Hippocampal formation (tissue), 2 donors: ENCODE measurements at places on chromosomes 3 and 15.

DNA sequence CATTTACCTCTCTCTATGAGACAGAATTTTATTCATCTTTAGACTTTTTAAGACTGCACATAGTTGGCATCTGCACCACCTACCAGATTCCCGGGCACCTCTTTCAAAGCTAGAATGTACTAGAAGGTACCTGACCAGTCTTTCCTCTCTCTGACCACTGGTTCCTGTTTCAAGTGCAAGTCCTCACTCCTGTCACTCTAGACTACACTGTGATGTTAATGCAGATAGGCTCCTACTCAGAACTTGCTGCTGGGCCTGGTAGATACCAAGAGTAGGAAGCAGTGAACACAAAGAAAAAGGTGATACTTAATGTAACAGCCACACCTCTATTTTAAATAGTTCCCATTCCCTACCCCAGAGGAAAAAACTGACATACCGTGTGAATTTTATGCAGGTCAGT is 8.1 kb upstream of the TCAIM start:
- no peak for DNase-seq

- DNase-seq, result no peak
These were observed 349 bp downstream of the PPIB start for GRCh38 chr15:64162478-64162868.

- DNase-seq, result no peak
These were observed 27.0 kb downstream of the ARL14 start for GRCh38 chr3:160703974-160704373.

DNA sequence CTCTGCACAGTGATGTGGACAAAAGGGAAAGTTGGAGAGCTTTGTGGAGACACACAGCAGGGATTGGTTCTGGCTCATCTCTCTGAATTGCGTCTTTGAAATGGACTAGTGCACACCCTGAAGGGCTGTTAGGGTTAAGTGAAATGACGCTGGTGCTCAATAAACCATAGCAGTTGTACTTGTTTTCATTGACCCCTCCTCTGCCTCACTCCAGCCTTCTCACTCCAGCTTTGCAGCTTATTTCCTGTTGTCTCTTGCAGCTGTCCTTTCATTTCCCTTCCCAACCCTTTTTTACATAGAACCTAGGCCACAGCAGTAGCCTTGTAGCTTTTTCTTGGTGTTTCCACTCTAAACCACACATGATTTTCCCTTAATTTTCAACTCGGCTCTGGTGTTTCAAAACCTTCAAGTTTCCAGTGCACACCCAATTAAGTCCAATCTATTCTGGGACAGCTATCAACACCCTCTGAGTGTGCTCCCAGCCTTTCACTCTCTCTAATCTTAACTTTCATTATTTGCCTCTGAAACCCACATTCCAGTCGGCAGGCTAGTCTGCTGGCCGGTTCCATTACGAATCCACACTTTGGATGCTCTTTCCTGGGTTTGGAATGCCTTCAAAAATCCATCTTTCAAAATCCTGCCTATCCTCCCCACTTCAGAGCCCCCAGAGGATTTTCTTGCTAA is 6.4 kb downstream of the C3orf52 start:
- no peak for DNase-seq

DNA sequence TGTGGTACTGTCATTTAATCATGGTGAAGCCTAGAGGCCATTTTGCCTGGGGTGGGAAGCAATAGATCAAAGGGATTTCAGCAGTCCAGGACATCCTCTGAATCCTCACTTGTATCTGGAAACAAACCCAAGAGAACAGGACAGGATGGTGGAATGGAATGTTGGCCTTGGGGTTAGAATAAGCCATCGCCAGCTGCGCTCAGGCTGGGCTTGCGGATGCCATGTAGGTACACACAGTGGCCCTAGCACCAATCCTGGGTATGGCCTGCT is 76.5 kb upstream of the ALDH1A3 start:
- DNase-seq, result no peak

GRCh38 chr3:182862159-182862860 is 69.0 kb downstream of the ATP11B start:
- DNase-seq, result no peak

GRCh38 chr3:157406394-157406793 is 30.3 kb upstream of the PTX3 start:
- no peak for DNase-seq

- no peak for DNase-seq
These were observed 45.7 kb upstream of the RAB6B start for GRCh38 chr3:133941415-133941821.

DNA sequence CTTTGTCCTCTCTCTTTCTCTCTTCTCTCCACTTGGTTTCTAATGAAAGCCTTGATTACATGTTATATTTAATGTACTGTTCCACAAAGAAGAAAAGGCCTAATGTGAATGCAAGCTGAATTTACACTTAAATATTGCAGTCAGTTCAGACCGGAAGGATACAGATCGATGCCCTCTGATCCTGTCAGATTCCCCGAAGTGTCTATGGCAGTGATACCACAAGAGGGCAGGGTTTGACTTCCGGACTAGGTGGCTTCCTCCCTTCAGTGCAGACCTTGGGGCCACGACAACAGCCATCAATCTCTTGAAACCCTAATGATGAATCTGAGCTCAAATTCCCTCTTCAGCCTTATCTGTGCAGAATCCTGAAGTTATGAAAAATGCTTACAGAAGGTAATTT is 29.5 kb downstream of the AGTR1 start:
- peak; percentile 73 for DNase-seq

GRCh38 chr15:67855842-67856241 is 16.0 kb upstream of the RNU6-1 start:
- DNase-seq, result no peak

DNA sequence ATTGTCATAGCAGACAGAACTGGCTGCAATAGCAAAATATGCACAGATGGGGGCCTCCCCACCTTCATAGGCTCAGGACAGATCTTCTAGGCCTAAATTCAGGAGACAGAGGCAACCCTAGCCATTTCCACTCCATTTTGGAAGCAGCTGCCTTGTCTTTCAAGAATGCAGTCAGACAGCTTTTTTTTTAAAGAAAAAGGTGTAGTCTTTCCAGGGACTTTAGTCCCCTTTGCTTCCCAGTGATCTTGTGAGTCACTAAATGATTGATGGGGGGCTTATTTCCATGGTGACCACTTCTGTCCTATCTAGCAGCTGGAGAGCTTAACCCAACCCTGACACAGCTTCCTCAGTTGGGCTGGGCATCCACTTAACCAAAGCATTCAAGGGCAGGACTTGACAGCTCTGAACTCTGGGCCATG is 165.9 kb downstream of the TPRG1 start:
- no peak for DNase-seq

- DNase-seq, result no peak
These were observed 45.0 kb upstream of the GK5 start for GRCh38 chr3:142270407-142270806.

DNA sequence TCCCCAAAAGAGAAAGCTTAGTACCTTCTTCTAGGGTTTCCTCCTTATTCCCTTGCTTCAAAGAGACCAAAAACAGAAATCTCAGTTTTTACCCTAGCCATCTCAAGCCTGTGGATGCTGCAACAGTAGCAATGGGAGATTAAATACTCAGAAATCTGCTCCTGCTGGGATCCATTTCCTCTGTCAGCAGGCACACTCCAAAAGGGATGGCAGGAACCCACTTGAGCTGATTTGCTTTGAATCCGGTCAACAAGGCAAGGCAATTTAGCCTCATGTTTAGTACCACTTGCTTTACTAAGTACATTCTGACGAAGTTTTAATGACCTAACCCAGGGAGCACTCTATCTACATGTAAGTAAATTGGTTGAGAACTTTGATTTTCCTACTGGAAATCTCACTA is 590.0 kb upstream of the ADAMTS9 start:
- no peak for DNase-seq

DNA sequence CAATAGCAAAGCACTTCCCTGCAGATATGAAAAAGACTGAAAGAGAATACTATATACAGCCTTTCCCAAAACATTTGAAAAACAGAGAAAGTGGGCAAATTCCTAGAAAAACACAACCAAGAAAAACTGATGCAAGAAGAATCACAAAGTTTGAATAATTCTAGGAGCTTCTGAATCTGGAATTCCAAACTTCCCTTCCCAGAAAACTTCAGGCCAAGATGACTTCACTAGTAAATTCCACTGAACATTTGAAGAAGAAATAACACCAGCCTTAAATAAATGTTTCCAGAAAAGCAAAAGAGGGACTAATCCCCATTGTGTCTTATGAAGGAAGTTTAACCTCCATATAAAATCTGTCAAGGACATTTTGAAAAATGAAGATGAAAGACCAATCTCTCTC is 15.8 kb upstream of the NSMCE3 start:
- no peak for DNase-seq
